T-helper 17 cell (primary cell): ENCODE measurements at places on chromosomes 16 and 17.

DNA sequence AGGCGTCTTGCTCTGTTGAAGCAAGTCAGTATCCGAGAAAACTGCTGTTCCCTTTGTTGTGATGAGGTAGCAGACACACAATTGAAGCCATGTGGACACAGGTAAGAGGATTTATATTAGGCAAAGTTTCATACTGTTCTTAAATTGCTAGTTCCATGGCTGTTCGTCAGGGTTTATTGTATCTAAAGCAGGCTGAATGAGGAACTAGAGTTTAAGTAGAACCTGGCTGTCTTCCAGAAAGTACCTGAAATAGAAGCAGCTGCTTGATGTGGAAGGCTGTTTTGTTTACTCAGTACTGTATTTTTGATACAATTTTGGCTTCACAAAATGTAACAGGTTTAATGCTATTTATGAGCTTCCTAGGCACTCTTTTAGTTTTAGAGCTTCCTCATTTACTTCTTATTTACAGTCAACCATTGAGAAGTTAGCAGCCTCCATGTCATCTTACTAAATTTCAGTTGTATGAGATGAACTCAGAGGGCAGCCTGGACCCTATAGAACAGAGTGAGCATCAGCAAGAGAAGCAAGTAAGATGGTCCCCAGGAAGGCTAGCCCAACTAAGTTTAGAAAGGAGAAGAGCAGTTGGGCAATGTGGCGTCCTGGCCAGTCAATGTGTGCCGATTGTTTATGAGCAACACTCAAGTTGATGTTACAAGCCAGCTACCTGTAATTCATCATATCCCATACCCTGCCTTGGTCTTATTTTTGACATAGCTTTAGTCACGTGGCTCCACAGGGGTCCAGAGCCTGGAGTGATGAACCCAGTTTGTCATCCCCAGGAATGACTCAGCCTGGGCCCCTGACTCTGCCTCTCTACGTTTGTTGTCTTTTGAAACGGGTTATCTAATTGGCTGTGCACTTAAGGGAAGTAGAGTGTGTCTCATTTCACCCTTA lies 9.7 kb upstream of the ARL2BP start:
- DNase-seq = no peak

GRCh38 chr17:17628388-17629008 lies 37.0 kb upstream of the PEMT start:
- no peak for DNase-seq

DNA sequence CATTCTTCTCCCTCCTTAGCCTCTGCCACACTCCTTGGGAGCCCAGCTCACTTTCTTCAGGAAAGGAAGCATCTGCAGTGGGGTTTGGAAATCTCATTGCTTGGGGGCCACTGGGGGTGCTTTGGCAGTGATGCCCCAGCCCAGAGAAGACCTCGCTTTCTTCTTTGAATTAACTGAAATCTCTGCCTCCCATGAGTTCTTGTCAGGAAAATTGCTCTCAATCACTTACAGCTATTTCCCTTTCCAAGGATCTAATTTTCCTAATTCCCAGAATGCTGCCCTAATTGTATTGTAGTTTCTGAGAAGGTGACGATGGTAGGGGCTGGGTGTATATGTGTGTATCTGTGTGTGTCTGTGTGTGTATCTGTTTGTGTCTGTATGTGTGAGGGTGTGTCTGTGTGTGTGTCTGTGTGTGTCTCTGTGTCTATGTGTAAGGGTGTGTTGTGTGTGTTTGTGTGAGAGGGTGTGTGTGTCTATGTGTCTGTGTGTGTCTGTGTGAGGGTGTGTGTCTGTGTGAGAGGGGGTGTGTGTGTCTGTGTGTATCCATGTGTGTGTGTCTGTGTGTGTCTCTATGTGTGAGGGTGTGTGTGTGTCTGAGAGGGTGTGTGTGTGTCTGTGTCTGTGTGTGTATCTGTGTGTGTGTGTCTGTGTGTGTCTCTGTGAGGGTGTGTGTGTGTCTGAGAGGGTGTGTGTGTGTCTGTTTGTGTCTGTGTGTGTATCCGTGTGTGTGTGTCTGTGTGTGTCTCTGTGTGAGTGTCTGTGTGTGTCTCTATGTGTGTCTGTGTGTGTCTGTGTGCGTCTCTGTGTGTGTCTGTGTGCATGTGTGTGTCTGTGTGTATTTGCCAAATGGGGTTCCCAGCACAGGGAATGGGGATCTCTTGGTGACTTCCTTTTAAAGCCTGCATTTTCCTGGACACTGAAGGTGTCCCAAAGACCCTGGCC lies 83.5 kb upstream of the DNAJA2 start:
- no peak for DNase-seq

- no peak for DNase-seq
These were observed 52.7 kb upstream of the ZNF629 start for GRCh38 chr16:30839523-30840227.

- DNase-seq = peak; percentile 33
These were observed 21.7 kb downstream of the USP36 start for GRCh38 chr17:78818932-78819331.

DNA sequence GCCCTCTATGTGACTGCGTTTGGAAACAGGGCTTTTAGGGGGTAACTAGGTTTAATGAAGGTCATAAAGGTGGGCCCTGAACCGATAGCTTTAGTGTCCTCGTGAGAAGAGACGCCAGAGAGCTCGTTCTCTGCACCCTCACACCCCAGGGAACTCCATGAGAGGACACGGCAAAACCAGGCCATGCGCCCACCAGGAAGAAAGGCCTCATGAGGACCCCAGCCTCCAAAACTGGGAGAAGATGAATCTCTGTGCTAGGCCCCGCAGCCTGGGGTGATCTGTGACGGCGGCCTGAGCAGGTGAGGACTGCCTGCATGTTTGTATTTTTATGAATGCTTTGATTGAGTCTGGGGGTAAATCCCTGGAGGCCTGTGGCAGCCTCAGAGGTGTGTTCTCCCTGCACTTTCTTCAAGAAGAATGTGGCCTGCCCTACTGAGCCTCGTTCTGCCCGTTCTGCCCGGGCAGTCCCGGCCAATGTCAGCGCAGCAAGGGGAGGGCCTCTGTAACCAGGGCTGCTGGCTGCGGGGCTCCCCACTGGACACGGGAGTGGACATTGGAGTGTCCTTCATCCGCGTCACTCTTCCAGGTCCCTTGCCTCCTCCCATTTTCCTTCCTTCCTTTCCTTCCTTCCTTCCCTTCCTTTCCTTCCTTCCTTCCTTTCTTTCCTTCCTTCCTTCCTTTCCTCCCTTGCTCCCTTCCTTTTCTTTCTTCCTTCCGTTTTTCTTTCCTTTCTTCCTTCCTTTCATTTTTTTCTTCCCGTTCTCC lies 6.8 kb upstream of the RNF213 start:
- no peak for DNase-seq

DNA sequence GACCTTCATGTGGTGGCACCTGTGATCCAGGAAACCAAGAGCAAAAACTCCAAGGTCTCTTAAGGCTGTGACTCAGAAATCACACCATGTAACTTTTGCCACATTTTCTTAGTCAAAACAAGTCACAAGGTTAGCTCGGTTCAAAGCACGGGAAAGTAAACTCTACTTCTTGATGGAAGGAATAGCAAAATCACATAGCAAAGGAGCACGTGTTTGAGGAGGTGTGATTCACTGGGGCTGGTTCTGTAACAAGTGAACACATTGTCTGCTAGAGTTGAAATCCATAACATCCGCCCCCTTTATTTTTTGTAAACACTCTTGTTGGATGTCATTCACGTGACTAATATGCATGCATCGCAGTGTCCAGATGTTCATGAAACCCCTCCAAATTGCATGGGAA lies 415.0 kb upstream of the MAF start:
- DNase-seq = no peak

- no peak for DNase-seq
These were observed 37.5 kb upstream of the WSB1 start for GRCh38 chr17:27256225-27257030.

GRCh38 chr17:19346351-19347255 lies 15.9 kb downstream of the B9D1 start:
- no peak for DNase-seq

DNA sequence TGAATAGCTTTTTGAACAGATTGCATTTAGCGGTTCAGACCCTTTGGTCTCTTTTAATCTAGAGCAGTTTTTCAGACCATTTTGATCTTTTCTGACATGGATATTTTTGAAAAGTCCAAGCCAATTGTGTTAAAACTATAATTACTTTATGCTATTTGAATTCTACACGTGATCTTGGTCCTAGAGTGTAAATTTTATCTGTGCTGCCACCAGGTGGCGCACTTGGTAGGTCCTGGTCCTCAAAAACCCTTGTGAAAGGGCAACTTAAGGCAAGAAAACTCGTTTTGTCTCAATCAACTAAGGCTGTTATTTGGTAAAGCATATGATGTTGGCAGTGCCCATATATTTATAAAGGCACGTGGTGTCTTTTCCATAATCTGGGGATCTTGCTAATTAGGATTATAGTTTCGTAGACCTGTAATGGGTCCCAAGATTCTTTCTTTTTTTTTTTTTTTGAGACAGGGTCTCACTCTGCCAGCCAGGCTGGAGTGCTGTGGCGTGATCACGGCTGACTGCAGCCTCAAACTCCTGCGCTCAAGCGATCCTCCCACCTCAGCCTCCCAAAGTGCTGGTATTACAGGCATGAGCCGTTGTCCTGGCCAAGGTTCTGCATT lies 43.9 kb upstream of the TEX2 start:
- peak; percentile 62 for DNase-seq

- no peak for DNase-seq
These were observed 127.9 kb upstream of the MON1B start for GRCh38 chr16:77062878-77063675.

DNA sequence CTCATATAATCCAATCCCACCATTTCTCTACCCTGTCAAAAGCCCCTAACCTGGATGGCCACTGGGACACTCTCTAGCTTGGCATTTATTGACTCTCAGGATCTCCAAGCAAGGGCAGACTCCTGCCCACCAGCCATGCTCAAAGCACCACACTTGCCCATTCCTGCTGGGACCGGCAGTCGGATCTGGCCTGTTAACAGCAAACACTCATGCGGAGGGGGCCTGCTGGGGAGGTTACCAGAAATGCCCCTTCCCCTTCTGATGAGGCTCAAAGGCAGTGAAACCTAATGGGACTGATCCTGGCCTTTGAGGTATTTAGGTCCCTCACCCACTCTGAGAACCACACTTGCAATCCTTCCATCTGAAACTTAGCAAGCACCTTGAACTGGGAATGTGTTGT lies 6.5 kb upstream of the CCL1 start:
- DNase-seq = no peak

GRCh38 chr16:78421181-78421708 lies 321.8 kb downstream of the WWOX start:
- no peak for DNase-seq

GRCh38 chr17:28961391-28961790 lies 10.1 kb upstream of the PHF12 start:
- no peak for DNase-seq

DNA sequence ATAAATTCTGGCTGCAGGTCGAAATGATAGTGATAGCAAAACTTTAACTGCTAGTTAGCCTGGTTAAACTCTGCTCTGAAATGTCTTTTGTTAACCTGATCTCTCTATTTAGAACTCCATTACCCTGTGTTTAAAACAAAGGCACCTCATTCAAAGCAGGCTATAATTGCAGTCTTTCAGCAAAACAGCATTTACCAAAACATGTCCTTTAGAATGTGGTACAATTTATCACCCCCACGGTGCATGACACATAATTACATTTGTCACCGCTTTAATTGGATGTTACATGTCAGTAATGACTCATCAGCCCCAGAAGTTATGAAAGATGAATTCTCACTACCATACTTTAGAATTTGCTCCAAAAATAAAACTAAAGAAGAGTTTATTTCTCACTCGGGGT lies 295.4 kb downstream of the TOX3 start:
- no peak for DNase-seq

GRCh38 chr17:13759518-13760335 lies 158.0 kb upstream of the HS3ST3A1 start:
- no peak for DNase-seq

DNA sequence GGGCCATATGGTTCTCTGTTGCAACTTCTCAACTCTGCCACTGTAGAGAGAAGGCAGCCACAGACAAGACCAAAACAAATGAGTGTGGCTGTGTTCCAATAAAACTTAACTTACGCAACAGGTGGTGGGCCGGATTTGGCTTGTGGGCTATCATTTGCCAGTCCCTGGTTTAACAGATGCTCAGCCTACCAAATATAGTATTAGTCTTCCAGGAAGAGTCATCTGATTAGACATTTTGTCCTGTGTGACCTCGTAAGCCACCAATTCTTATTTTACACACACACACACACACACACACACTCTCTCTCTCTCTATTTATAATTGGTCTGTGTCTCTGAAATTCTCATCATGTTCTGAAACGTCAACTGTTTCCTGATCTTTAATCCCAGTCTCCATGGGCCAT lies 245.9 kb downstream of the XYLT1 start:
- no peak for DNase-seq

GRCh38 chr16:6527646-6528045 lies 805.0 kb upstream of the RBFOX1 start:
- DNase-seq = no peak

- no peak for DNase-seq
These were observed 142.1 kb downstream of the SEC14L1 start for GRCh38 chr17:77282524-77283515.

- no peak for DNase-seq
These were observed 75.6 kb downstream of the MGAT5B start for GRCh38 chr17:76943781-76944213.

DNA sequence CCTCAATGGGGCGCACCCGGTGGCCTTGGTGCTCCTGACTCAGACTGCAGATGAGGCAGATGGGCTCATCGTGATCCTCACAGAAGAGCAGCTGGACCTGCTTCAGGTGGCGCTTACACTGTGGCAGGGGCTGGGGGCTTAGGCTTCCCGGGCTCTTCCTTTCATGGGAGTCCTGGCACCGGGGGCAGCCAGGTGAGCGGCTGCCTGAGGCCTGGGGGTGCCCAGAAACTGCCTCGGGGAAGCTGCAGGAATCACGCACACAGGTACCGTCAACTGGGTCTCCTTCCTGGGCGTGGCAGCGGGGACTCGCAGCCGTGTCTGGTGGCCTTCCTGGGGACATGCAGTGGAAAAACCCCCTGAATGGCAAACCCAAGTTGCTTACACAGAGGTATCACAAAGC lies 7.0 kb downstream of the MEFV start:
- no peak for DNase-seq

GRCh38 chr17:45385331-45385997 lies 47.2 kb downstream of the ARHGAP27 start:
- DNase-seq = peak; percentile 78

DNA sequence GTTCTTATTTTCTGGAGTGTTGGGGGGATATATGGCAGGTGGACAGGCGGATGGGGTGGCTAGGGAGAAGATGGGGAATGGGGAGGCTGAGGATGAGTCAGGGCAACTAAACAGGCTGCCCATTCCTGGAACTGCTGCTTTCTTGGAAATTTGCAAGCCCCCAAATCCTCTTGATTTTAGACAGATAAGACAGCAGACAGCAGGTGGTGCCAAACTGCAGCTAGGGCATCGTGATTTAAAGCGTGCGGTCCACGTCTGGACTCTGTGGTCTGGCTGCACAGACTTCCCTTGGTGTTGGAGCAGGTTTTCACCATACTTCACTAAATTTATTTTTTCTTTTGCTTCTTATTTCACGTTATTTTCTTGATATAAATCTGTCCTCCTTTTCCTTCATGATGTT lies 10.9 kb upstream of the KRT24 start:
- no peak for DNase-seq
